ENCODE measurements at places on chromosomes 2 and 18.

GRCh38 chr2:204722691-204723090, 177.4 kb downstream of the PARD3B start:
- DNase-seq, result no peak

- no peak for DNase-seq
These were observed 103.2 kb downstream of the VAPA start for GRCh38 chr18:10017043-10017442.

GRCh38 chr2:7940723-7941122, 741.1 kb upstream of the ID2 start:
- DNase-seq, result no peak

DNA sequence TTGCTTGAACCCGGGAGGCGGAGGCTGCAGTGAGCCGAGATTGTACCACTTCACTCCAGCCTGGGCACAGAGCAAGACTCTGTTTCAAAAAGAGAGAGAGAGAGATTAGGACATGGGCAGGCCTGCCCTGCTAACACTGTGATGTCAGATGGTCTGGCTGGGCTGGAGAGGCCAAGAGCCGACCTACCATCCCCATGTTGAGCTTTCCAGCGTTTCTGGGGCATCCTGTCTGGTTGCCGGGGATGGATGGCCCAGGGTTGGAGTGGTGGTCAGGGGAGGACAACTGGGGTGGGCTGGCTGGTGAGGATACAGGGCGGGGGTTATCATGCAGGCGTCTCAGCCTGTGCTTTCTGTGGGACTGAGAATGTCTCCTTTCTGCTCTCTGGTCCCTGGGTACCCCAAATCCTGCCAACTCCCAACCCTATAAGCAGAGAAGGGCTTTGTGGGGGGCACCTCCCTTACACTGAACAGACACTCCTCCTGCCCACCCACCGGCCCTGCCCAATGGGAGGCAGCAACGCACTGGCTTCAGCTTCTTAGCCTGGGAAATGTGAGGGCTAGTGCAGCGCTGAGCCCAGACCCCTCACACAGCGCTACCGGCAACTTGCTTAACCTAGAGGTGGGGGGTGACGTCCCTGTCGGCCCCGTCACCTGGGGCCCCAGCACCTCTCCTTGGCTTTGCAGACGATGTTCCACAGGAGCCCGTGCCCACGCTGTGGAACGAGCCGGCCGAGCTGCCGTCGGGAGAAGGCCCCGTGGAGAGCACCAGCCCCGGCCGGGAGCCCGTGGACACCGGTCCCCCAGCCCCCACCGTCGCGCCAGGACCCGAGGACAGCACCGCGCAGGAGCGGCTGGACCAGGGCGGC, 5.4 kb downstream of the SNORC start:
- DNase-seq, result no peak

Measured in OCI-LY7 (cell line).